ENCODE measurements at places on chromosomes 2 and 18.

DNA sequence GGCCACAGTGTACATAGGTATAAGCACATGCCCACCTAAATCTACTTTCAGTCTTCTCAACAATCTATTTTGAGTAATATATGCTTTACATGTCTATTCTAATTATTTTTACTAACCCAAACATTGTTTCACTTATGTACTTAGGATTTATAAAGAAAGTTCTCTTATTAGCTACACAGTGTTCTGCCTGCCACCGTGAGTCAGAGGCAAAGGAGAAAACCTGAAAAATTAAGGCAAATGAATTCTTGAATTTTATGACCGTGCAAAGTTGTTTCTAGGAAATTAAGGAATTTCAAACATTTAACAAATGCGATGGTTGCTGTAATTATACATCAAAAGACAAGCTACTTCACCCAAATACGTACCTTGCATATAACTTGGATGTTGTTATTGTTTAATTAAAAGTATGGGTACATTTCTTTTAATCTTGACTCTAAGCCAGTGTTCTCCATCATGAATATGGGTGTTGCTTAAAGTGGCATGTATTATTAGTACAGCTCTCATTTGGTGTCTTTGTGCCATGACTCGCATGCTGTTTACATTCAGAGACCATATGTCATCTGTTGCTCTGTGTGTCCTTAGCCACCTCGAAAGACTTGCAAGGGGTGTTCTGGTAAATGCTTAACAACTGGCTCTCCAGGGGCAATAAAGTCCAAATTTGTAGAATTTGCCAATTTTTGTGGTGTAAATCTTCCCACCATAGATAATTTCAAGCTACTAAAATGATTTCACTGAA lies 154.3 kb upstream of the FN1 start:
- no peak for DNase-seq

DNA sequence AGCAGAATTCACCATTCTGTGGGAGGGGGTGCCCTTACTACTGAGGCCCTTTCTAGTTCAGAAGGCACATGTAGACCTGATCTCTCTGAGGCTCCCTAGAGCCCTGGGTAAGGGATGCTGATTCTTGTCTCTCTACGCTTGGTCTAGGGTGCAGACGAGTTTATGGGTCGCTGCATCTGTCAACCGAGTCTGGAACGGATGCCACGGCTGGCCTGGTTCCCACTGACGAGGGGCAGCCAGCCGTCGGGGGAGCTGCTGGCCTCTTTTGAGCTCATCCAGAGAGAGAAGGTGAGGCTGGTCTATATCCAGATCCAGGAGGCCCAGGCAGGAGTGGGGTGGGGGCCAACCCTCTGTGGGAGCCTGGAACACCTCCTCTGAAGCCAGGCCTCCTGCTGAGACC lies 147.2 kb downstream of the DYSF start:
- no peak for DNase-seq

GRCh38 chr18:6782861-6783260 lies 53.3 kb downstream of the ARHGAP28 start:
- DNase-seq = no peak

DNA sequence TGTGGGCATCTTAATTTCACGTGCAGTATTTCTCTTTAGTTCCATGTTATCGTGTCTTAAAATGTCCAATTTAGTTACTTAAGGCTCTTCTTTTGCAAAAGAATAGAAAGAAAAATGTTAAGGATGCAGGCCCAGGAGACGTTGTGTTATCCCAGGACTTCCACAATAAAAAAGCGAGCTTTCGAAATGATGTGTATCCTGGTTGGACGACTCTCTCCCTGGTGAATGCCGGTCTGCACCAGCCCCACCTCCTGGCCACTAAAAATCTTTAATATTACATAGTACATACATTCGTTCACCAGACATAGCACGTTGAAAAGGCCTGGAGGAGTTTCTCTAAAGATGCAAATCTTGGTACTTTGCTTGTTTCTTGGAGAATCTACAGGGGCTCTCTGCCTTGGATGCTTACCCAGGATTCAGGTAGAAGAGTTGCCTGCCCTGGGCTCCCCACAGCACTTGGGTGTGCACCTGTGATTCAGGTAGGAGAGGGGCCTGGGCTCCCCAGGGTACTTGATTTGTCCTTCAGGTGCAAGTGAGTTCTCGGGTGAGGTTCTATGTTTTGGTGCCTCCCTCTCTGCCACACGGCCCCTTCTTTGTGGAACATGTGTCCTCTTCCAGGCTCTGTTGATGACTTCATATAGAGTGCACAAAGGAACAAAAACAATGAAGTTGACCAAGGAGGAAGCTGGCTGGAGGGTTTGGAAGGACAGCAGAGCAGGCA lies 26.6 kb downstream of the TWIST2 start:
- DNase-seq = no peak

DNA sequence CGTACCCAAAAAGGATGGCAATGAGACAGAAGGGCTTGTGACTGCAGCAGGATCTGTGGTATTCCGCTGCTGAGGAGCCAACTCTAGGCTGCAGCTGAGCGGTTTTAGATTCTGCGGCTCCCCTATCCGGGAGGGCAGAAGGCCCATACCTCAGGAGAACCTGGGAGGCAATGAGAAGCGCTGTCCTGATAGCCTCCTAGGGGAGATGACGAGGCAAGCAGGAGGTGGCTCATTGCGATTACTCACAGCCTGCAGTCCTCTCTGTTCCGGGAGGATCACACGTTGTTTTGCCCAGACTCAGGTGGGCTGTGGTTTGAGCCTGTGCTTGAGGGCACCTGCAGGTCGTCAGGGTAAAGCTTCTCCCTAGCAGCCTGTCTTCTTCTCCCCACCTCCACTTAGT lies 65.1 kb downstream of the COA5 start:
- DNase-seq = no peak

- peak; percentile 39 for DNase-seq
Observed at GRCh38 chr2:240814946-240815760, 4.9 kb downstream of the KIF1A start.

GRCh38 chr2:178084273-178084672 lies 11.7 kb upstream of the PDE11A start:
- DNase-seq = no peak

DNA sequence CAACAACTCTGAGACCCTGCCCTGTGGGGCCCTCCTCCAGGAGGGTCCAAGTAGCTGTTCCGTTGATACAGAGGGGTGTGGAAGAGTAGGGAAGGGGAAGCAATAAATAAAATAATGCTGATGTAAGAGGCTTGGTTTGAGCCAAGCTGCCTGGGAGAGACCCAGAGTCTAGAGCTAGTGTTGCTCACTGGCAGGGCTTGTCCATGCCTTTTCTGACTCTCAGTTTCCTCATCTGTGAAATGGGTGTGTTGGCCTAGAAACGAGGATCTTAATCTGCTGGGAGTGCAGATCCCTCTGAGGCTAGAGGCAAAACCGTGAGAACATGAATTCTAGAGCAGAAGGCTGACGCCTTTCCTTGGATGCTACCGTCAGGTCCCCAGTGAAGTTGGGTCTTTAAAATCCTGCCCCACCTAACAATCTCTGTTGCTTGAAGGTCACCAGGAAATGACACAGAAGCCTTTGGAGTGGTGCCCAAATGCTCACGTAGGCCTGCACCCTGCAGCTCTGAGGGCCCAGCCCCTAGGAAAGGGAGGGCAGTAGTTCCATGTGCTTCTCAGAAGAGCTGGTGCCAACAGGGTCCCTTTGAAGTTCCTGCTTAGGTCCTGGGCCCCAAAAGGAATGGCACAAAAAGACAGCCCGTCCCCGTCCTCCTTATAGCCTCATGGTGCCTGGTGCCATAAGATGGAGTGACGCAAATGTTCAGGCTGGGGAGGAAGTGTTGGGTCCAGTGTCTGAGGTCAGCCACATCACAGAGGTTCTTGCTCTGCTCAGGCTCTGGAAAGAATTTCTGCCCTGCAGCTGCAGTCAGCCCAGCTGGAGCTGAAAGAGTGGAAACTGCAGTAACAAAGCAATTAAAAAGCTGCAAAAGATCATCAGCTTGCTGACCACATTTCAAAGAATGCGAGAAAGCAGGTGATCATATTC lies 73.2 kb upstream of the SMAD2 start:
- no peak for DNase-seq

GRCh38 chr2:5706717-5707455 lies 14.7 kb downstream of the SOX11 start:
- DNase-seq = peak; percentile 58

- no peak for DNase-seq
Observed at GRCh38 chr2:165529130-165529529, 59.6 kb downstream of the CSRNP3 start.

GRCh38 chr2:47785986-47786385 lies 3.0 kb downstream of the MSH6 start:
- DNase-seq = no peak

DNA sequence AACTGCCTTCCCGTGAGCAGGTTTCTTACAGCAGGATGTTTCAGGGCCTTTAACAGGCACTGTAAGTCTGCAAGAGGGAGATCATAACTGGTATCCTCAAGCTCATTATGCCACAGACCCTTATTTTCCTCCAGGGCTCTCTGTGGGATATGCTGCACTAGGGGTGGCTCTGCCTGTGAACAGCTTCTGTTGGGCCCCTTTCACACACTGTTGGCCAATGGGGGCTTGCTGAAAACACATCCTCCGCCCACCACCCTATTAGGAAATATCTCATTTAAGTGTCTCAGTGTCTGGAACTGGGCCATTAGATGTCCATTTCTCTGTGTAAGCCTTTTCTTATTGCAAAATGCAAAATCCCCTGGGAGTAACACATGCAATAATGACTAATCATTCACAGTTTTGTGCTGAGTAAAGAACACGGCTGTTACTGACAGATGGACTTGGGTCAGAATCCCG lies 414.3 kb upstream of the HS6ST1 start:
- DNase-seq = no peak

GRCh38 chr2:202215179-202215578 lies 23.2 kb downstream of the SUMO1 start:
- no peak for DNase-seq

- DNase-seq = no peak
Observed at GRCh38 chr18:4130734-4131719, 324.1 kb downstream of the DLGAP1 start.

DNA sequence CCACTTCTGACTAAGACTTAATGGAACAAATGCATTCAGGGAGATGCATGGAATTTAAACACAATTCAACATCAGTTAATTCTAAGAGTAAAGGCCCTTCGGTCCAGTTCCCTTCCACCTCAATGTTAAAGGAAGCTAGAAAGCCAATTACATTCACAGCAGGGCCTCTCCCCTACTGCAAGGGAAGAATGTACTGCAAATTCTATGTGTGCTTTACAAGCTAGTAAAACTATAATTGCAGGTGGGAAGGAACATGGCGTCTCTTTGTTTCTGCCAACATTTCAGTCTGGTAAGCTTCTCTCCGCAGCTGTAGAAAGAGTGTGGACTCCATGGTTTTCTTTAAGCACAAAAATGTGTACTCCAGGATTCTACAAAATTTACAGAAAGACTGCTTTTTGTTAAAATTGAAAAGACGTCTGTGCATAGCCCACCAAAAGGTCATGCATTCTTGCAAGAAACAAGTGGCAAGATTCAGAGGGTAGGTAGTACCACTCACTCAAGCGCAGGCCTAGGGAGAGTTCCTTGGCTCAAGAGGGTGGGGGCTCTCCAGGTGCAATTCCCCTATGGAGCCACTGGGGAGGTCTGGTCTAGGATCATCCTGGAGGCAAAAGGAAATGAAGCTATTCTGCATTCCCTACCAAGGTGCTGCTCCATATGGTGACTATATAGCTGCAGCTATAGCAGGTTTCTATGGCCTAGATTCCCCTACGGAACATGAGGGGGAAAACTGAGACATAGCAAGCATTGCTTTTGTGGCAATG lies 127.0 kb upstream of the FZD5 start:
- DNase-seq = peak; percentile 57

GRCh38 chr2:133603109-133603508 lies 34.8 kb upstream of the NCKAP5 start:
- no peak for DNase-seq

DNA sequence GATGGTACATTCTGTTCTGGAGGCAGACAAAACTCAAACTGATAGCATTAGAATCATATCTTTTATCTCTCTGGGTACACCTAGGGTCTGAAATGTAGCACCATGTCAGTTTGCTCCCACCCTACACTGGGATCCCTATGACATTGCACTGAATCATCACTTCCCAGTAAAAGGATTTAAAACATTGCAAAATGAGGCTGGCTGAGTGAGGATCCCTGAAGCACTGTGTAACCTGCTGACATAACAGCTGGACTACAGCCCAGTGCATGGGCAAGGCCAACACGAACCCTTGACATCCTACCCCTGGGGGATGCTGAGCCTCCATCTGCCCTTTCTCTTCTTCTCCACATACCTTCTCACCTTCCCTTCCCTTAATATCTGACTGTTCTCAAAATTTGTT lies 253.2 kb downstream of the TTC32 start:
- no peak for DNase-seq

DNA sequence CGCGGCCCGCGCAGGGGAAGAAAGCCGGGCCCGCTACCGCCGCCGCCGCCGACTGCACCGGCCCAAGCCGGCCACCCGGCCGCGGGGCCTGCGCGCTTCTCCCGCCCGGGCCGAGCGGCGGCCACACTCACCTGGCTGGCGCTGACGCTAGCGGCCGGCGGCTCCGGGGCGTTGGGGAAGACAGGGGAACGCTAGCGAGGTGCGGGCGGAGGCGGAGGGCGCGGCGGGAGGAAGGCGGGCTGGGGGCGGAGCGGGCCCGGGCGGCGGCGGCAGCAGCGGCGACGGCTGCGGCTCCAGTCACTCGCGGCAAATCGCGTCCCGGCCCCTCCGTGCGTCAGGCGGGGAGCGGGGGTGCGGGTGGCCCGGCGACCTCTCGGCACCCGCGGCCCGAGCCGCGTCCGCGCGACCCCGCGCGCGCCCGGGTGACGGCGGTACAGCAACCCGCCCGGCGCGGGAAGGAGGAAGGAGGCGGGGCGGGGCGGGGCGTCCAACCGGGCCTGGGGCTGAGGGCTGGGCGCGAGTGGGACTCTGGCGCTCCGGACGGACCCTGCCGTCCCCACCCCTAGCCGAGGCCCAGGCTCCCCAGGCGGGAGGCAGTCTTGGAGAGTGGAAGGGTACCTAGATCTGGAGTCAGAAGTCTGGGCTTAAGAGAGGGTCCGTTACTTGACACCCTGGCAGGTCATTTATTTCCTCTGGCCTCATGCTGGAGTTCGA lies at the start of gene SESTD1:
TSS of gene SESTD1 (minus strand) at position 465 of the 714 bp plus-strand sequence. CDS start 72,991 bp downstream, outside the sequence.
- peak; percentile 86 for DNase-seq

DNA sequence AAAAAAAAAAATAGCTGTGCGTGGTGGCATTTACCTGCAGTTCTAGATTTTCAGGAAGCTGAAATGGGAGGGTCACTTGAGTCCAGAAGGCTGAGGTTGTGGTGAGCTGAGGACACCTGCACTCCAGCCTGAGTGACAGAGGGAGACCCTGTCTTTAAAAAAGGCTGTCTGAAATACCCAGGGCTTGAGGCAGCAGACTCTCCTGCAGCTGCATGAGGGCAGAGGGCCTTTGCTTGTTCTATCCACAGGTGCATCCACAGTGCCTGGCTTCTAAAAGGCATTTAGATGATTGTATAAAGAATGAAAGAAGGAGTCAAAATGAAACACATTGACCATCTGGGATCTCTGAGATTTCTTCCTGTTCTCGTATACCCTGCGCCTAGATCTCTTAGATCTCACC lies 152.9 kb downstream of the MGAT5 start:
- no peak for DNase-seq

GRCh38 chr2:30358351-30358750 lies 88.7 kb upstream of the LCLAT1 start:
- no peak for DNase-seq

- DNase-seq = no peak
Observed at GRCh38 chr2:211903961-211904360, 634.6 kb downstream of the ERBB4 start.
